Caco-2 (cell line): ENCODE measurements at places on chromosomes 6 and 20.

DNA sequence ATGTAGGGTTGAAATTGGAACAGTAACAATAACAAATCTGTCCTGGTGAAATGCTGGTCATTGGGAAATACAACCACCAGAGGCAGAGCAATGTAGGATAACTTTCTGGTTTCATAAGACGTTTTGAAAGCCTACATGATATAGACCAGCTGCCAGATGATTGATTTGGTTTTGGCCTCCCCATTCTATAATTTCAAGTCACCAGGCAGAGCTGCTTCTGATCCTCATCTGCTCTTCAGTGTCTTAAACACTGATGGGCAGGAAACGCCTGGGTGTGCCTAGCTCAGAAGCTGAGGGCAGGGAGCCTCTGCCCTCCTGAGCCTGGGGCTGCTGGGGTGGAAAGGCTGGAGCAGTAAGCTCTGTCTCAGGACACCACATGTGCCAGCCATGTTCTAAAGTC lies 24.5 kb downstream of the DHX35 start:
- 0 out of 2 replicates have a peak, but pooled peaks cover 1% of the 10 kb centered on the region for H3K36me3 ChIP-seq
- H3K4me3 ChIP-seq, result no peak overlapping the region
- no peaks in the 10 kb centered on the region for H3K27me3 ChIP-seq
- peaks cover 15% of the 10 kb centered on the region for H3K4me1 ChIP-seq

GRCh38 chr6:147447835-147448611 lies 60.5 kb upstream of the SAMD5 start:
- no peak overlapping the region for H3K27ac ChIP-seq
- H3K36me3 ChIP-seq, result no peaks in the 10 kb centered on the region
- H3K4me3 ChIP-seq, result no peak overlapping the region
- peak; percentile 48 for DNase-seq
- no peaks in the 10 kb centered on the region for H3K4me1 ChIP-seq

GRCh38 chr6:154276810-154277628 lies 79.6 kb downstream of the IPCEF1 start:
- no peaks in the 10 kb centered on the region for H3K4me1 ChIP-seq
- no peak for DNase-seq
- H3K36me3 ChIP-seq, result no peaks in the 10 kb centered on the region

DNA sequence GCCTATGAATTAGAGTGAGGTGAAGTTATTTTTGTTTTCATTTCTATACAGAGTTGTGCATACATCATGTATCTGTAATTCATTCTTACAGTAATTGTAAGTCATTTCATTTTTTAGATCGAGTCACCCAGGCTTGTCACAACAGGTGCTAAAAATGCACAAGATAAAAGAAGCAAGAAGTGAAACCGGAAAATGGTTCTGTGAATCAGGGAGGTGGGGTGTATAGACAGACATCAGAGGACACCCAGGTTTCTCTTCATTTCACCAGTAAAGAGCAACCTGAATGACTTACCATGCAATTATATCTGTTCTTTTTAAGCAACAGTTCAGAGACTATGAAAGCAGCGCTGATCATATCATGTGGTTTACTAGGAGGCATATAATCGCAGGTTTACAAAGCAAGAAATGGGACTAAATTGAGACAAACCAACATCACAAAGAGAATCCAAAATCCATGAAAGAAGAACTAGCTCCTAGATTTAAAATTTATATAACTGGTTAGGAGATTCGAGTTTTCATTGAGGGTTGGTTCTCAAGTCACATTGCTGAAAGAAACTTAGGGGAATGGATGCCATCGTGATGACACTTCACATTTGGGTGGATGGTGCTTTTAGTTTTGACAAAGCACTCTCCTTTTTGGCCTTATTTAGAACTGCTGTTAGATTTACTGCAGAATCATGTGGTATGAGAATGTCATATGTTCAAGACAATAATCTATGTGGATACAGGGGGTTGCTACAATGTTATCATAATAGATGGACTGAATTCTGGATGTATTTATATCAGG lies 27.9 kb upstream of the TBC1D7 start:
- no peak overlapping the region for H3K27ac ChIP-seq
- no peaks in the 10 kb centered on the region for H3K36me3 ChIP-seq
- H3K4me1 ChIP-seq, result peaks cover 13% of the 10 kb centered on the region
- no peaks in the 10 kb centered on the region for H3K27me3 ChIP-seq

- DNase-seq, result no peak
- no peak overlapping the region for H3K4me3 ChIP-seq
- peaks cover 8% of the 10 kb centered on the region; the same call in 1 of the 2 replicates for H3K4me1 ChIP-seq
- no peak overlapping the region for H3K27ac ChIP-seq
Measured at GRCh38 chr6:111978532-111979149, 75.3 kb upstream of the CCN6 start.

DNA sequence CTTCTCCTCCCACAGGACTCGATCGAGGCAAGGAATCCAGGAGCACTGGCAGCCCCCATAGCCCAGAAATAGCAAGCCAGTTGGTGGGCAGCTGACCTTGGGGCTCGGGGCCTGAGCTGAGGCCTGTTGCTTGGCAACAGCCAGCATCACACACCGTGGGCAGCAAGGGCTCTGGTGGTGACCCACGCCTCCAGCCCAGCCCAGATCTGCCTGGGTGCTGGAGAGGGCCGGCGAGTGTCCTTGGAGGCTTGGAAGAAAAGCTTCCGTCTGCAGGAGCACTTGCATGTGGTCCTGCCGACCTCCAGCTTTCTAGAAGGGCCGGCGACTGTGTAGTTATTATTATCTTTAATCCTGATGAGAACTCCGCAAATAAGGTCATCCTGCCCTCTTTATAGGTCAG lies 67.3 kb downstream of the STK35 start:
- H3K4me1 ChIP-seq, result no peaks in the 10 kb centered on the region
- no peak for DNase-seq
- no peak overlapping the region for H3K27ac ChIP-seq
- no peaks in the 10 kb centered on the region for H3K27me3 ChIP-seq

GRCh38 chr20:14406495-14406894 lies 69.1 kb upstream of the FLRT3 start:
- no peaks in the 10 kb centered on the region for H3K36me3 ChIP-seq
- peaks cover 39% of the 10 kb centered on the region for H3K4me1 ChIP-seq
- H3K4me3 ChIP-seq, result no peak overlapping the region

DNA sequence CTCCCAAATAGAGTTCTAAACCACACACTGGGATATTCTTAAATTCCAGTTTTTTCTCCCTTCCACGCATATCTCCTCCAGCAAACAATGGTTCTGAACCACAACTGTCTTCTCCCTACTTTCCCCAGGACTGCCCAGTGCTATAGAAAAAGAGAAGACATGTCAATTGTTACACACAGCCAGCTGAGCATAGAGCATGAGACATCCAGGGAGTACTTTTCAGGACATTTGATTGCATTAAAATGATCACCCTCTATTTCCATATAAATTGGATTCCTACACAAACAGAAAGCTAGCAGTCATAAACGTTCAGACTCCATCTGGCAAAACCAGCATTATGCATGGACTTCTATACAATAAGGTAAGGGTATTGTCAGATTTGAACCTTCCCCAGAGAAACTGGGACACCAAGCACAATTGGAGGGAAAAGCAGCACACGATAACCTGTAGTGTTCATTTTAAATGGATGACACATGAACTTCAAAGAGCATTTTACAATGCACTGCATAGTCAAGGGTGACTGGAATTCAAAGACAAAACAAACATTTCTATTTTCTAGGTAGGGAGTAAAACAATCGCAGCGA lies 93.1 kb upstream of the HEY2 start:
- H3K4me3 ChIP-seq, result no peak overlapping the region
- no peak for DNase-seq

DNA sequence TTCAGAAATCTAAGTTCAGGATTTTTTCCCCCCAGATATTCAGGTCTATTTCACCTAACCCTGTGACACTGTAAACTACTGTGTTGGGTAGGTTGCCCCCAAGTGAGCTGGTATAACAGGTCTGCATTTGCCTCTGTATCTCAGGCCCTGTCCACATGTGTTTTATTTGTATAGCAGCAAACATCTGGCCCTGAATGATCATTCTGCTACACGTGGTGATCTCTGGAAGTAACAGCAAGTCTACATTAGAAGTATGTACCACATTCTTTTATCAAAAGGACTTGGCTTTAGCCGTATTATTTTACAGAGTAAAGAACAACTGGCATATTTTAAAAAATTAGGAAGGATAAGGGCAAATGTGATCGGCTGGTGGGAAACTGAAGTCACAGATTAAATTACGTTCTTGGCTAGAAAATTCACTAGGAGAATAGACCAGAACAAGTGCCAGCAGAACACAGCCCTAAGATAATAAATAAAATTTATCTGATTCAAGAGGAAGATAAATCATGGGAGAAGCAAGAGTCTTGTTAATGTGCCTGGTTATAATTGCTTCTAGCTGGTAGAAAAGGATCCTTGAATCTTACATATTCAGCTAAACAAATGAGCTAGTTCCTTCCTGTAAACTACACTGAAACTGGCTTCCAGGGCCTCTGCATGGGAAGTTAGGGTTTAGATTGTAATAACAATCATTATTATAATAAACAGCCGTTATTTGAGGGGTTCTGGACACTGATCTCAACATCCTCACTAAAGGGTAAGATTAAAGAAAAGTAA lies 192.1 kb downstream of the SAMD5 start:
- no peaks in the 10 kb centered on the region for H3K27me3 ChIP-seq
- H3K27ac ChIP-seq, result no peak overlapping the region
- no peak for DNase-seq
- H3K4me1 ChIP-seq, result peaks cover 13% of the 10 kb centered on the region; the same call in 1 of the 2 replicates
- no peaks in the 10 kb centered on the region for H3K36me3 ChIP-seq

- no peak overlapping the region for H3K27ac ChIP-seq
- H3K4me3 ChIP-seq, result no peak overlapping the region
- H3K4me1 ChIP-seq, result peaks cover 14% of the 10 kb centered on the region
- no peaks in the 10 kb centered on the region for H3K27me3 ChIP-seq
Measured at GRCh38 chr6:31577579-31577966, 2.2 kb downstream of the TNF start.

DNA sequence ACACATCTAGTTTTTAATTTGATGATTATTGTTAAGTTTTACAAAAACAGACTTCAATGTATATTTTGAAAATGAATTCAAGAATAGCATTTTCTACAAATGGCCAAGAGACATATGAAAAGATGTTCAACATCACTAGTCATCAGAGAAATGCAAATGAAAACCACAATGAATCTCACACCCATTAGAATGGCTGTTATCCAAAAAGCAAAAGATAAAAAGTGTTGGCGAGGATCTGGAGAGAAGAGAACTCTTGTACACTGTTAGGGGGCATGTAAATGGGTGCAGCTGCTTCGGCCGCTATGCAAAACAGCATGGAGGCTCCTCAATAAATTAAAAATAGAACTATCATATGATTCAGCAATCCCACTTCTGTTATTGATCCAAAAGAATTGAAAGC lies 185.8 kb upstream of the CCN2 start:
- DNase-seq, result no peak
- no peaks in the 10 kb centered on the region for H3K27me3 ChIP-seq
- no peaks in the 10 kb centered on the region for H3K36me3 ChIP-seq
- H3K4me3 ChIP-seq, result no peak overlapping the region

GRCh38 chr6:158418501-158418900 lies 106.2 kb downstream of the TULP4 start:
- no peaks in the 10 kb centered on the region for H3K4me1 ChIP-seq
- H3K36me3 ChIP-seq, result peaks cover 1% of the 10 kb centered on the region; the same call in 1 of the 2 replicates
- H3K27ac ChIP-seq, result no peak overlapping the region
- H3K27me3 ChIP-seq, result no peaks in the 10 kb centered on the region
- no peak for DNase-seq
